ENCODE measurements at places on chromosomes 16 and 17. TPM values are rescaled to one million over a fixed set of nuclear protein-coding genes. Genes with fewer than 3 reads are reported as not detected.

DNA sequence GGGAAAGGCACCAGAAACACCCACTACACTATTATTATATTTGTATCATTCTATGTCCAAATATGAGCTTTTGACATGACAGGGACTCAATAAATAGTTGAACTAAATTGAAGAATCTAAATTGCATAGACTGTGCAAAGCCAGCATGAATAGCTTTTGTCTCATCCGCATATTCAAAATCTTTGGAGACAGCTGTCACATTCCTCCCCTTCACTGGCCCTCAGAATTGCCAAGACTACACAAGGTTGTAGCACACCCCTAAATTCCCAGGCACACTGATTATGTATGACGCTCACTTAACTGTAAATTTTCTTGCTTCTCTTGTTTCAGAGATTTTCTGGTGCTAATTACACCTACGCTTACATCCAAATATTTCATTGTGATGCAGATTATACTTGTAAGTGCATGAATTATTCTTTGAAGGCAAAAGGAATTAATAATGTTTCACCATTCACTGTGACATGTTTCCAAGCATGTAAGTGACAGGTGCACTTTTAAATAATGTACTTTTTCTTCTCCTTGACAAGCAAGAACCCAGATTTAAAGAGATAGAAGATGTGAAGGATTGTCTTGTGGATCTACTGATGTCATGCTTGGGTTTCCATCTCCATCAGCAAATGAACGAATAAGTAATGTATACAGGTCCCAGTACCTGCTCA lies 47.5 kb downstream of the CA10 start:
- no peaks in the 10 kb centered on the region for H3K27me3 ChIP-seq
- no peaks in the 10 kb centered on the region for H3K4me1 ChIP-seq
- no peak overlapping the region for H3K27ac ChIP-seq

DNA sequence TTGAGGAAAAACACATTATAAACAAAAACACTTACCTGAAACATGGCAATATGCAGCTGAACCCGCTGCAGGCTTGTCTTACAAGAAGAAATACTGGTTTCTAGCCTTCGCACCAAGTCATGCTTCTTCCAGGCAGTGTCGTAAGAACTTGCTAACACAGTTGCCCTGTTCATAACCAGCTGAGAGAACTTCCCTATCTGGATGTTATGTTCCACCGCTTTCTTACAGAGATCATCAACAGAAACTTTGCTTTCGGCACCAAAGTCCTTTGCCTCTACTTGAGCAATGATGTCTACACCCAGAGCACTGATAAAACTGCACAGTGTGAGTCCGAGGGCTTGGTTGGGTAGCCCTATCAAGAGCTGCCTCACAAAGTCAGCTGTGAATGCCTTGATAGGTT lies 27.9 kb upstream of the ARL6IP1 start:
- H3K4me1 ChIP-seq, result no peaks in the 10 kb centered on the region
- H3K27me3 ChIP-seq, result no peaks in the 10 kb centered on the region
- no peak overlapping the region for H3K27ac ChIP-seq
- no peak for DNase-seq

DNA sequence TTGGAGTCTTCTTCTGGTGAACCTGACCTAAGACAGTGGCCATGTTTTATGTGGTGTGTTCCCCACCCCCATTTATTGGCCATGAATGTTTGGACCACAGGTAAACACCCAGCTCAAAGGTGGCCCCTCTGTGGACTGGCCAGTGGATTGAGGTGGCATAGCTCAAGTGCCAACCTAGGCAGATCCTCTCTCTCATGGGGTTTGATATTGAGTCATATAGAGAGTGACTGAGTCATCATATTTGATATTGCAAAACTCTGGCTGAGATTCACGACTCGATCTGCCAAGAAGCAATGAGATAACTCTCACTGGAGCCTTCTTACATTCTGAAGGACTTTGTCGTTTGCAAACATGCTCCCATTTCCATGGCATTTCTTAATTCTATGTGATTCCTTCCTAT lies 10.5 kb upstream of the TEKT3 start:
- peaks cover 3% of the 10 kb centered on the region for H3K27me3 ChIP-seq
- H3K4me1 ChIP-seq, result no peaks in the 10 kb centered on the region
- no peak overlapping the region for H3K27ac ChIP-seq
- no peaks in the 10 kb centered on the region for H3K36me3 ChIP-seq
- DNase-seq, result no peak

Gene FLYWCH2
- 18.3 TPM for total RNA-seq

Gene GINS3
- 29.0 TPM for total RNA-seq

- H3K4me1 ChIP-seq, result no peaks in the 10 kb centered on the region
- no peak overlapping the region for H3K27ac ChIP-seq
- no peak overlapping the region for H3K4me3 ChIP-seq
- DNase-seq, result no peak
- no peaks in the 10 kb centered on the region for H3K27me3 ChIP-seq
Measured at GRCh38 chr16:83906683-83907082, 7.8 kb downstream of the MLYCD start.

- DNase-seq, result no peak
- no peaks in the 10 kb centered on the region for H3K27me3 ChIP-seq
- no peak overlapping the region for H3K4me3 ChIP-seq
- H3K27ac ChIP-seq, result no peak overlapping the region
Measured at GRCh38 chr17:48219617-48220016, 112.1 kb downstream of the SNX11 start.

GRCh38 chr16:89099905-89100304 lies 6.3 kb downstream of the ACSF3 start:
- peaks cover 2% of the 10 kb centered on the region for H3K36me3 ChIP-seq
- no peaks in the 10 kb centered on the region for H3K27me3 ChIP-seq
- no peak for DNase-seq
- H3K4me1 ChIP-seq, result peaks cover under 1% of the 10 kb centered on the region

DNA sequence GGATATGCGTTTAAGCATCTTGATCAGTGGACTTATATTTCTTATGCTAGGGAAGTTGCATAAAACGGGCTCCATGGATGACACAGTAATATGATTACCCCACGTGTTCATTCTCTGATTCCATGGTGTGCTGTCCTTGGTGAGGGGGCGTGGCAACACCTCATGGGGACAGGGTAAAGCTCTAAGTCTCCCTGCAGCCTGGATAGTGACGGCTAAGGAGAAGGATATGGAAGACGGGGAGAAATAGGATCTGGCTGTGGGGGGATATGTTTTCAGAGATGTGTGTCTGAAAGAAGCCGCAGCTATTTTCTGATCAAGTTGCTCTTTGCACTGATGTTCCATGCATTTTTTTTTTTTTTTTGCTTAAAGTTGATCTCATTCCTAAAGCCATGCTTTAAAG lies 84.3 kb downstream of the MARCHF10 start:
- no peaks in the 10 kb centered on the region for H3K36me3 ChIP-seq
- peaks cover 3% of the 10 kb centered on the region for H3K4me1 ChIP-seq
- H3K27ac ChIP-seq, result no peak overlapping the region

- no peaks in the 10 kb centered on the region for H3K36me3 ChIP-seq
- H3K27ac ChIP-seq, result no peak overlapping the region
- DNase-seq, result no peak
- no peaks in the 10 kb centered on the region for H3K4me1 ChIP-seq
- H3K4me3 ChIP-seq, result no peak overlapping the region
Measured at GRCh38 chr16:89190150-89190958, 10.0 kb downstream of the SLC22A31 start.

GRCh38 chr16:22646948-22647556 lies 136.4 kb downstream of the NPIPB5 start:
- H3K4me3 ChIP-seq, result no peak overlapping the region
- peaks cover 5% of the 10 kb centered on the region for H3K27me3 ChIP-seq
- DNase-seq, result no peak
- H3K27ac ChIP-seq, result no peak overlapping the region
- no peaks in the 10 kb centered on the region for H3K36me3 ChIP-seq

- H3K27me3 ChIP-seq, result no peaks in the 10 kb centered on the region
- H3K36me3 ChIP-seq, result no peaks in the 10 kb centered on the region
- H3K4me1 ChIP-seq, result peaks cover 11% of the 10 kb centered on the region
- no peak overlapping the region for H3K27ac ChIP-seq
Measured at GRCh38 chr17:56779898-56780777, 53.6 kb downstream of the C17orf67 start.

DNA sequence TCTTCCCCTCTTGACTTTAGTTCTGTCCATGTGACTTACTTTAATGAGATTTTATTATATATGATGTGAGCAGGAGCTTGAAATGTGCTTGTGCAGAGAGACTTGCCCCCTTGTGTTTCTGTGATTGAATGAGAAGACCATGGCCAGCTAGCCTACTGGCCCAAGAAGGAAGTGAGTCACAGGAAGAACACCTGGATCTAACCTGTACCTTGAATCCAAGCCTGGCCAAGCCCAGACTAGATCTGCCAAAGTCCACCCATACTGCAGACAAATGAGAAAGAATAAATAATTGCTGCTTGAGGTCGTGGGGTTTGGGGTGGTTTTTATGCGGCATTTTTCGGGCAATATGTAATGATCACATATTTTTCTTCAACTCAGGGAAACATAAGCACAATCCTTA lies 9.6 kb downstream of the ABCA10 start:
- no peaks in the 10 kb centered on the region for H3K4me1 ChIP-seq
- no peak for DNase-seq
- no peaks in the 10 kb centered on the region for H3K27me3 ChIP-seq
- no peak overlapping the region for H3K27ac ChIP-seq
- H3K4me3 ChIP-seq, result no peak overlapping the region

Gene ITGB4
- total RNA-seq, result 4.1 TPM

- H3K4me1 ChIP-seq, result no peaks in the 10 kb centered on the region
- H3K4me3 ChIP-seq, result no peak overlapping the region
- peaks cover 3% of the 10 kb centered on the region for H3K36me3 ChIP-seq
Measured at GRCh38 chr17:80953471-80954315, 37.9 kb upstream of the CHMP6 start.

Gene MC1R
- total RNA-seq, result 4.0 TPM

- H3K4me3 ChIP-seq, result no peak overlapping the region
- peak; percentile 28 for DNase-seq
- peak overlapping the region; percentile 96 for H3K27ac ChIP-seq
- H3K36me3 ChIP-seq, result no peaks in the 10 kb centered on the region
Measured at GRCh38 chr16:12728469-12728868, 75.2 kb downstream of the CPPED1 start.

DNA sequence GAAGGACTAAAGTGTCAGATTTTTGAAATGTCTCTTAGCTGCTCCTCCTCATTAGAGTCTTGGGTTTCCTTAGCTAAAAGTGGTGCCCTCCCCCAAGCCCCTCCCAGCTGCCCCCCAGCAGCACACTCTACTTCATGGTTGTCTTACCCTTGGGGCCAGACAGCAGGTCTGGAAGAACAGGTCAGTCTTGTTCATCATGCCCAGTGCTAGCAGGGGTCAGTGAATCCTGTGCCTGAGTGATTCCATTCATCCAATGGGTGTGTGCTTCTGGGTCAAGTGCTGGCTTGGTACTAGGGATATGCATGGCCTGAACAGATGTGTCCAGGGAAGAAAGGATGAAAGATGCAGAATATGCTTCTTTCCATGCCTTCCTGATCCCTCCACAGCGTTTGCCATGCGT lies 93.2 kb downstream of the GNAO1 start:
- no peak overlapping the region for H3K4me3 ChIP-seq
- no peaks in the 10 kb centered on the region for H3K27me3 ChIP-seq
- H3K4me1 ChIP-seq, result no peaks in the 10 kb centered on the region
- H3K36me3 ChIP-seq, result no peaks in the 10 kb centered on the region
- no peak for DNase-seq
- no peak overlapping the region for H3K27ac ChIP-seq

Gene AOC2
- 1.6 TPM for total RNA-seq

GRCh38 chr17:44782326-44782850 lies 23.6 kb downstream of the ADAM11 start:
- no peaks in the 10 kb centered on the region for H3K4me1 ChIP-seq
- no peaks in the 10 kb centered on the region for H3K27me3 ChIP-seq
- DNase-seq, result no peak
- H3K4me3 ChIP-seq, result no peak overlapping the region

Gene GNGT2
- total RNA-seq, result 3.7 TPM

DNA sequence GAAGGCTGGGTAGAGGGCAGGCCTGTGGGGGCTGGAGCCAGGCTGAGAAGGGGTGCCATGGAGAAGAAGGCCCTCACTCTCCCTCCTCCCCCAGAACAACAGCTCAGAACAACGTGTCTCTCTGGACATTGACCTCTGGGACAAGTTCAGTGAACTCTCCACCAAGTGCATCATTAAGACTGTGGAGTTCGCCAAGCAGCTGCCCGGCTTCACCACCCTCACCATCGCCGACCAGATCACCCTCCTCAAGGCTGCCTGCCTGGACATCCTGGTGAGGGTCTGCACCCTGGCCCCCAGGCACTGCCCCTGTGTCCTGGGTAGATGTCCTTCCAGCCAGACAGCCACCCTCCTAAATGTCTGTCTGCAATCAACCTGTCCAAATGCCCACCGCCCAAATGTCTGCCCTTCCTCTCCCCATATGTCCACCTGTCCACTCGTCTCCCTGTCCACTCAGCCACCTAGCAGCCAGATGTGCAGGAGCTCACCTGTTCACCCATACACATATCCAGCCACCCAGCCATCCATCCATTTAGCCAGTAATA lies 12.2 kb downstream of the GJD3 start:
- H3K36me3 ChIP-seq, result peaks cover 51% of the 10 kb centered on the region
- peaks cover 32% of the 10 kb centered on the region for H3K4me1 ChIP-seq
- H3K4me3 ChIP-seq, result no peak overlapping the region

Gene USP43
- 0.16 TPM for total RNA-seq

GRCh38 chr16:13945744-13946485 lies 26.0 kb downstream of the ERCC4 start:
- no peak for DNase-seq
- no peaks in the 10 kb centered on the region for H3K27me3 ChIP-seq
- no peak overlapping the region for H3K4me3 ChIP-seq
- no peak overlapping the region for H3K27ac ChIP-seq

Gene FTO
- 87.1 TPM for total RNA-seq

DNA sequence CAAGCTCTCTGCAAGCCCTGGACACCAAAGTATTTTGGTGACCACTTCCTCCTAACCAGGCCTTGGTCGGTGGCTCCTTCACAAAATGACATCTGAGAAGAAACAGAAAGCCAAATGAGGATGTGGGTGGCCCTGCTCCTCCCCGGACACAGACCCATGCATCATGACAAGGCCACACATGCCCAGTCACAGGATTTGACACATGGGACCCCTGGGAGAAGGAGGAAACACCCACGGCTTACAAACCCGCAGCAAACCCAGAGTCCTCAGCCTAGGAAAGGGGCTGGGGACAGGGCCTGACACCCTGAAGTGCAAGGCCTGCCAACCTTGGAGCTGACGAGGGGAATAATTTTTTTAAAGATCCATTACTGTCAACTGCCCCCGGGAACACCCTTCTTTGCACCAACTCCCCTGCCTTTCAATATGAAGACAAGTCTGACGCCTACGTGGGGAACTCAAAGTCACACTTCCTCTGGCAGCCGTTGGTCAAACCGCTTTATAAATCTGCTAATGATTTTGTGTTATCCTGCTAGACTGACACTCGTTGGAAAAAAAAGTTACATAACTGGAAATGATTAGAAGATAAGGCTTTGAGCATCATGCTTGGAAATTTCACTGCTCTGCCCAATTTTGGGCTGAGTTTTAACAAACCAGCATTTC lies 41.3 kb downstream of the GAS7 start:
- H3K4me1 ChIP-seq, result no peaks in the 10 kb centered on the region
- no peak overlapping the region for H3K27ac ChIP-seq
- DNase-seq, result no peak
- H3K36me3 ChIP-seq, result no peaks in the 10 kb centered on the region
- H3K27me3 ChIP-seq, result no peaks in the 10 kb centered on the region

- H3K27me3 ChIP-seq, result no peaks in the 10 kb centered on the region
- no peak overlapping the region for H3K4me3 ChIP-seq
- DNase-seq, result no peak
- no peaks in the 10 kb centered on the region for H3K4me1 ChIP-seq
Measured at GRCh38 chr16:49547448-49547847, 173.8 kb downstream of the C16orf78 start.

Gene CACNA1H
- total RNA-seq, result not detected

- no peak overlapping the region for H3K4me3 ChIP-seq
- no peak for DNase-seq
- no peak overlapping the region for H3K27ac ChIP-seq
- H3K36me3 ChIP-seq, result no peaks in the 10 kb centered on the region
- no peaks in the 10 kb centered on the region for H3K27me3 ChIP-seq
Measured at GRCh38 chr17:80639658-80640057, 95.0 kb downstream of the RPTOR start.

Data from endothelial cell of umbilical vein (primary cell).